ENCODE measurements at places on chromosomes 12 and 14.

DNA sequence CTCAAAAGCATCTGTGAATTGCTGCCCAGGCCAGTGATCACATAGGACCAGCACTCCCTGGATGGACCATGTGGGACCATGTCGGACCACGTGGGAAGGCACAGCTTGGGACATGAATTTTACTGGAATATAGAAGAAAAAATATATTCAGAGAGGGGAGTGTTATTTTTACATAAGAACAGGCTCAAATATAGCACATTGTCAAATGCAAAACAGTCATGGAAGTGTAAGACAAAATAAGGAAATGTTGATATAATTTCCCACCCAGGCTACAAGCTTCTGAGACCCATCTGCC lies 68.3 kb downstream of the CMKLR1 start:
- no peak for DNase-seq

DNA sequence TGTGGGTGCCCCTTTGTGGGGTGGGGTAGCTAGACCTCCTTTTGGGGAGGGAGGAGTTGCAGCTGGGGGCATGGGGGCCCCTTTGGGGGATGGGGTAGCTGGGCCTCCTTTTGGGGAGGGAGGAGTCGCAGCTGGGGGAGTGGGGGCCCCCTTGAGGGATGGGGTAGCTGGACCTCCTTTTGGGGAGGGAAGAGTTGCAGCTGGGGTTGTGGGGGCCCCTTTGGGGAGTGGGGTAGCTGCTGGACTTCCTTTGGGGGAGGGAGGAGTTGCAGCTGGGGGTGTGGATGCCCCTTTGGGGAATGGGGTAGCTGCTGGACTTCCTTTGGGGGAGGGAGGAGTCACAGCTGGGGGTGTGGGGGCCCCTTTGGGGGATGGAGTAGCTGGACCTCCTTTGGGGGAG lies 7.0 kb downstream of the NACA start:
- no peak for DNase-seq

DNA sequence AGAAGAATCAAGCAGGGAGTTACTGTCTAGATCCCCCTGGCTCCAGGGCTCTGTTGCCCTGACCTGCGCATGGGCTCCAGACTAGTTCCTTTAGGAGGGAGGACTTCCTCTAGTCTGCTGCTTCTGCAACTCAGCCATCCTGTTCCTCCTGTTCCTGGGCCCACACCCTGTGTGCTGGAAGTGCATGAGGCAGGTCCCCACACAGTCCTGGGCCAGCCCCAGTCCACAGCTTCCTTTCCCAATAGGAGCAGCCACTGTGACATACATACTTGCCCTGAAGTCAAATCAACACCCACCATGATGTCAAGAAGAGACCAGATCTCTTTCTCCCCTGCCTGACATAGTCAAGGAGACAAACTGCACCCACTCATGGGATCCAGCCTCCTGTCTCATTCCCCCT lies 1.3 kb downstream of the SDR9C7 start:
- DNase-seq = no peak

DNA sequence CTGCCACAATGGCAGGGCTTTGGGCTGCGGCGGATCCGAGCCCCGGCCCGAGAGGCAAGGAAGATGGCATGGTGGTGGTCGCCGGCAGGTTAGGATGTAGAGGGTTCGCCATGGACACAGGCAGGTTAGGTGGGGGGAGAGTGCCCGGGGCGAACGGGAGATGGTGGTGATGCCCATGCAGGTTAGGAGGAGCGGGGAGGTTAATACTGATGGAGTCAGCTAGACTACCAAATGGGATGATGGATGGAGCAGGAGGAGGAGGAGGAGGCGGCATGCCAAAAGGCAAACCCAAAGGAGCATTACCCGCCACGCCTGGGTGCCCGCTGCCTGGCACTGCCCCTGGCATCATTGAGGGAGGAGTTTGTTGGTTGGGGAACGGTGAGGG lies 6.2 kb downstream of the MYL6 start:
- no peak for DNase-seq

DNA sequence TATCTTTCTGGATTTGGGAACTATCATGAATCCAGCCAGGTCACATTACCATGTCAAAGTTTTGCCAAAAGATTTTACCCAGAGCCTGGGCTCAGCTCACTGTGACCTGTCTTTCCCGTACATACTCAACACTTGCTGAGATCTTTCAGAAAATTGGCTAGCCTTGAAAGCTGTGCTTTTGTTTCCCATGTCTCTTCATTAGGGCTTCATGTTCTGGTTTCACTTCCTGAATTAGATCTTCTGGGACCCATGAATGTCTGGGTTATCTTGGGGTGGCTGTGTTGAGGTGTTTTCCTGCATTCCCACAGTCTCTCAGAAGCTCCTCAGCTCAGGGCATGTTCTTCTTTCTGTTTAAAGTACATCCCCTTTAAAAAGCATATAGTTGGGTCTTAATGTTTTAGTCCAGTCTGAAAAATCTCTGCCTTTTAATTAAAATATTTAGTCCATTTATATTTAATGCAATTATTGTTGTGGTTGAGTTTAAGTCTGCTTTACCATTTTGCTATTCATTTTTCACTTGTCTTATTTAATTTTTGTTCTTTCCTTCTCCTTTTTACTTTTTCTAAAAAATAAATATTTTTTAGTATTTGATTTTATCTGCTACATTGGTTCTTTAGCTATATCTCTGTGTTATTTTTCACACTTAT lies 242.7 kb downstream of the VRK1 start:
- no peak for DNase-seq

DNA sequence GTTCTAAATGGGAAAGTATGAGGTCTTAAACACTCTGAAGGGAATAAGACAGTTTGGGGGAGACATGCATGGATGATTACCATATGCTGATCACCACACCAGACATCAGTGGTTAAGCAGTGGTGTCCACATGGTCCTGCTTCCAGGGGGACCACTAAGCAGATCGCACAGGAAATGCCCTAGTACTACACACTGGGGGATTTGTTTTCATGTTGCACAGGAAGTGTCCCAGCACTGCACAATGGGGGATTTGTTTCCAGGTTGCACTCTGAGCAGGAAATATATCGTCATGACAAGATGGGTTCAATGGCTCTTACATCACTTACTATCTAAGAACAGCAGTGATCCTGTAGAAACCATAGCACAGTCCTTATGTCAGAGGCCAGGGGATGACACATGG lies 245.5 kb downstream of the BCL11B start:
- peak; percentile 48 for DNase-seq

GRCh38 chr12:24378548-24379407 lies 429.3 kb upstream of the SOX5 start:
- DNase-seq = no peak

- no peak for DNase-seq
These were observed 1057.7 kb upstream of the TMEM132C start for GRCh38 chr12:127209318-127209717.

DNA sequence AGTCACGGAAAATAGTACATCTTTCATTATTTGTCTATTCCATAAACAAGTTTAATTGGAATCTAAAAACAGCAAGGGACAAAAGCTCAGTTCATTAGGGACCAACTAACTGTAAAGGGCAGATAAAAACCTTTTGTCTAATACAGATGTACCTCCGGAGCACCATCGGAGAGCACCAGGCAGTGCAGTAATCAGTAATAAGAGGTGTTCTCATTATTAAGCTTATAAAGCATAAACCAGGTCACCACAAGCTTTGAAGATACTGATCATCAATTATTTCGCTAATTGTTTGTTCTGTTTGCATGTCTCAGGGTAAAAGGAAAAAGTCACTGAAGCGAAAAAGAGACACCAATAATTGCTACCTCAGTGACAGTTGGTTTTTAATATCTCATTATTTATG lies 207.3 kb upstream of the PRKD1 start:
- DNase-seq = no peak

- DNase-seq = peak; percentile 57
These were observed 8.7 kb upstream of the TESPA1 start for GRCh38 chr12:54993181-54993835.

DNA sequence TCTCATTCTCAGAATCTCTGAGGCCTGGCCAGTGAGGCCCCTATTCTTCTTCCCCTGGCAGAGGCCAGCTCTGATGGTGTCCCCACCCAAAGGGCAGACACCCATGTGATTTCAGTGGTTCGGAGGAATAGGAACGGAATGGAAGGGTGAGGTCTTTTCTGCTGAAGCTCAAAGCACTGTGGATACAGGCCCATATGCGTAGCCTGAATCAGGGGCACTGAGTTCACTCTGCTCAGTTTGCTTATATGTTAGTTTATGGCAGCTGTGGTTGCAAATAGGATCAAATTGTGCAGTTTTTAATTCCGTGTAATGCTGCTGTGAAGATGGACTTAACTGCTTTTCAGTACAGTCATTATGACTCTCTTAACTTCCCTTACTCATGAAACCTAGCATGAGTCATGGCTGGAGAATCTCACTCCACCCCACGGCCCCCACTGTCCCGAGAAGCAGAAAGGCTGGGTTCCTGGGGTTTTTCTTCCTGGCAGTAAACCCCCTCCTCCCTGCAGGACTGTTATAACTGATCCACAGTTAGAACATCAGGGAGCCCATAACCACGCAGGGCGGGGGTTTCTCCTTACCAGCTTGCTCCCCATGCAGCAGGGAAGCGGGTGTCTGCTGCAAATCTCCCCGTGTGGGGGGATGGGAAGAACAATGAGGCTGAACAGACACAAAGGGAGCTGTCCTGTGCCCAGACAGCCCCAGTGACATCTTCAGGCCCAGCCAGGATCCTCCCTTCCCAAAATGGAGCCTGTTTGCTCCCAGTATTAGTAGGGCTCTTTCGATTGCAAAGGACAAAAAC lies 122.7 kb downstream of the SLC38A6 start:
- peak; percentile 57 for DNase-seq

DNA sequence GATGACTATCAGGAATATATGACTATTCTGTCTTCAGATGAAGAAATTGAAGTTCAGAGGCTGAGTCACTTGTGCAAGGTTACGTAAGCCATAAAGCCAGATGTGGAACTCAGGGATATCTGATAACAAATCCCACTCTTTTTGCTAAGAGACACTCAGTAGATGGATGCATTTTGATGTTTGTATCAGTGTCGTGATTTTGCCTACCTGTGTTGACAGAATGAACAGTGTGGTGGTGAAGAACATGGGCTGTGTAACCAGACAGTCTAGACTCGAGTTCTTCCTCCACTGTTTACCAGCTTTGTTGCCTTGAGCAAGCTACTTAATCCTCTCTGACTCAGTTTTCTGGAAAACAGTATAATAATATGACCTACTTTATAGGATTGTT lies 93.9 kb downstream of the DAAM1 start:
- DNase-seq = no peak

GRCh38 chr12:110012137-110012536 lies 12.9 kb downstream of the ANKRD13A start:
- no peak for DNase-seq

- no peak for DNase-seq
These were observed 130.9 kb upstream of the PLEKHA5 start for GRCh38 chr12:18998343-18999261.
